ENCODE measurements at places on chromosomes 16 and 17. TPM values are rescaled to one million over a fixed set of nuclear protein-coding genes. Genes with fewer than 3 reads are reported as not detected.

TBC1D3B gene
- 6.9 TPM for total RNA-seq

BEAN1 gene
- 2.2 TPM for total RNA-seq

- DNase-seq = no peak
Measured at GRCh38 chr17:38600416-38600815, 5.3 kb downstream of the SRCIN1 start.

GRCh38 chr17:28363776-28364650 is 986 bp downstream of the SEBOX start:
- DNase-seq = no peak

- no peak for DNase-seq
Measured at GRCh38 chr16:76913046-76913445, 277.9 kb upstream of the MON1B start.
